ENCODE measurements at places on chromosomes 1 and 21.
A peak's percentile ranks its signal among the peaks of the same experiment; 100 is the strongest.

GRCh38 chr1:48744032-48744431 lies 32.7 kb downstream of the BEND5 start:
- DNase-seq = no peak

DNA sequence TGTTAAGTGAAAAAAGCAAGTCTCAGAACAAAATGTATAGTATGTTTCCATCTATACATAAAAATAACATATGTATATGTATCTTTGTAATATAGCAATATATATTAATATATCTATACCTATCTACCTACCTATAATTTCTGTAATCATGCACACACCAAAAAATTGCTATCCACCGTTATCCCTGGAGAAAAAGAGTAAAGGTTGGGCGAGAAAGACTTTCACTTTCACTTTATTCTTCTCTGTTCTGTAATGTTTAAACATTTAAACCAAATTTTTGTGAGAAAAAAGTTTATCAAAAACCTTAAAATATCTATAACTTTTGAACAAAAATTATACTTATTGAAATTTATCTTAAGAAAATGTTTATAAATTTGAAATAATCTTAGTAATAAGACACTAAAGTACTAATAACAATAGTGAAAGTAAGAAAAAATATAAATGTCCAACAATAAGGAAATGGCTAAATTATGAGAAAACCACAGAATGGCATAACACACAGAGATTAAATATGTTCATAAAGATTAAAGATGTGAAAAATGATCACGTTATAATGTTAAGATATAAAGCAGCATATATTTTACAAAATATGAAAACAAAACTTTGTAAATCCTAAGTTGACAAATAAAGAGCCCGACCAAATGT lies 74.0 kb upstream of the LRRC53 start:
- DNase-seq = no peak

GRCh38 chr1:44314452-44314851 lies 40.6 kb downstream of the ERI3 start:
- DNase-seq = no peak

DNA sequence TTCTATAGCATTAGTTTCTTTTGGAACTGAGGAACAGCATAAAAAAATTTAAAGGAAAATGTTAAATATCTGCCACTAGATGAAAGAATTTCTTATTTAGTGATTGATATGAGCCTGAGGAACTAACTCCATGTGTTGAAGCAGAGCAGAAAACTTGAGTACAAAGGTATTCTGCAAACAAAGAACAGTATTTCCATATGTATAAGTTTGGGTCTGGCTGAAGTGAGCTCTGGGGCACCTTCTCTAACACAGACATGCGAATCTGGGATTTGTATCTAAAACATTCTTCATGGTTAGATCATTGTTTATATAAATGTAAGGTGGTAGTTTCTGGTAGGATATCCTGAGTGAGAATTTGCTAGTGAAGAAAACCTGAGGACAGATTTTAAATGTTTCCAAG lies 123.2 kb downstream of the TYW3 start:
- DNase-seq = no peak

DNA sequence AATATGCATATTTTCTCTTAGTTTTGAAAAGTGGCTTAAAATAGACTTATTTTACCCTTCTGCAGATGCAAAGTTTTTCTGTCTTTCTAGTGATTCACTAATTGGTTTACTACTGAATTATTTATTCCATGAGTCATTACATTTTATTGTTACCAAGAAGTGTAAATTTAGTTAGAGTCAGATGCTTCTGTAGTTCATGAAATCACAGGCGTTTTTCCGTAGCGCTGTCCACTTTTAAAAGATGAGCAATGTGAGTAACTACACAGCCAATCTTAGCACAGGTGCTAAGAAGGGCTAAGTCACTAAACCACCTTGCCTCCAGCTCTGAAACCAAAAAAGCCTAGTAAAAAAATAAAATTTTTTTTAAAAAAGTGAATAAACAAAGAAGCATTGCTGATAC lies 24.7 kb downstream of the RGS13 start:
- DNase-seq = no peak

GRCh38 chr1:59353453-59353852 lies 56.6 kb downstream of the FGGY start:
- no peak for DNase-seq

GRCh38 chr1:232344791-232345399 lies 285.0 kb downstream of the SIPA1L2 start:
- DNase-seq = no peak

GRCh38 chr1:177926201-177926600 lies 43.7 kb downstream of the SEC16B start:
- no peak for DNase-seq

- DNase-seq = no peak
Observed at GRCh38 chr21:44510109-44510507, 29.9 kb downstream of the KRTAP10-1 start.

DNA sequence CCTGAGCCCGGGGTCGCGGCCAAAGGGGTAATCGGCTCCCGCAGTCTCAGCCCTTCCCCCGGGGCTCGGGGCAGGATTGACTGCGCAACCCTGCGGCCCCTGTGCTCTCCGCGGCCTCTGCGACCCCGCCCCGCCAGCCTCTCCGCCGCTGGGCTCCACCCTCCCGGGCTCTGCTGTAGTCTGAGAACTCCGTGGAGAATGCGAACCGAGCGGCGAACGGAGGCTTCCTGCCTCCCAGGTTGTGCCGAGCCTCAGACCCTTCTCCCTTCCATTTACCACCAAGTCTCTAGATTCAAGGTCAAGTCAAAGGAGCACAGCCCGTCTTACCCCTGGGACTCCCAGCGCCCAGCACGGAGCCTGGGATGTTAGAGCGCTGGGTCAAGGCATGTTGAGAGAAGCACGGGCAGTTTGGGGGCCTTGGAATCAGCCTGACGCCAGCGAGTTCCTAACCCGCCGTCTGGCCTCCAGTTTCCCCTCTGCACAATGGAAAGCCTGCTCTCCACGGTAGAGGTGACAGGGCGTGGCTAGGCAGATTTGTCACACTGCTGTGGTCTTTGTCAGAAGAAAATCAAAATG lies 3.0 kb downstream of the ATP2B4 start:
- peak; percentile 43 for DNase-seq

DNA sequence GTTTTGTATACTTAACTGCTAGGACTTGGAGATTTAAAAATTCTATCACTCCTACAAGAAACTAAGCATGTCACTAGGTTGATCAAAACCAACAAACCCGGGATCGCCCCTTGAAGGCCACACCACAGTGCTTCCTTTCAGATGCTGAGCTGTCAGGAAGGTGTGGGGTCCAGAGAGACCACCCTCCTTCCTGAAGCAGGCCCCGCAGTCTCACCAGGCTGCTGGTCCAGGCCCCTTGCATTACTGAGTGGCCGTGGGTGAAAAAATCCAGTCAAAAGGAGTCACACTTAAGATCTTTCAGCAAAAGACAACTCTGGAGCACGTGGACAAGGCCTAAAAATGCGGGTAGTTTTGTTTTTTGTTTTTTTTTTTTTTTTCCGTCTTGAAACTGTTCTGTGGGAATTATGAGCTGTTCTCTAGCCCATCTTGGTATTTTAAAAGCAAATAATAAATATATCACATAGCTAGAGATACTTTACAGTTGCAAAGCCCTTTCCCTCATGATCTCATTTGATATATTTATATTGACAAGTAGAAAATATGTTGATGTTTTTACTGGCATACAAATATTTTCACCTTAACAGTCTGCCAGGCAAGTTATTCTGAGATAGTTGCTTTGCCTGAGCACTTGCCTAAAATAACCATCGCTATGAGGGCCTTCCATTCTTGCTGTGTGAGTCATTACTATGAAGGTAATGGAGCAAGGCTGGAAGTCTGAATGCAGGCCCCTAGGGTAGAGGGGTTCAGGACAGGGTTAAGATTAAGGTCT lies 73.1 kb upstream of the EDEM3 start:
- DNase-seq = no peak

GRCh38 chr21:29115899-29116298 lies 14.5 kb upstream of the MAP3K7CL start:
- DNase-seq = no peak

GRCh38 chr1:226874579-226875425 lies 4.4 kb downstream of the PSEN2 start:
- no peak for DNase-seq
